ENCODE measurements at places on chromosomes 2 and 18.

DNA sequence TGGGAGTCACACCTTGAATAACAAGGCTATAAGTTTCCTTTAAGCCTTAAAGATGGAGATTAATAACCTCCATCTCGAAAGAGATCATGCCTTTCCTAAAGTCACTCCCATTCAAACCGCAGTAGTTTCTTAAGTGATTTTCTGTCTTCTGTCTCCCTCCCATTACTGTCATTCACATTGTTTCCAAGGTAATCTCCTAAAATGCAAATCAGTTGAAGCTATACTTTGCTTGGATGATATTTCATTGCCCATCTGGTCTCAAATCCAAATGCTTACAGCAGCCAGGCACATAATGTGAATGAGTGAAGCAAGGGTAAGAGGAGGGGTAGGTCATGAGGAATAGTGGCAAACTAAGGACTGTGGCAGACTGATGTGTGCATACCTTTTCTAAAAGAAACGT is 116.4 kb downstream of the CCDC141 start:
- DNase-seq, result no peak

DNA sequence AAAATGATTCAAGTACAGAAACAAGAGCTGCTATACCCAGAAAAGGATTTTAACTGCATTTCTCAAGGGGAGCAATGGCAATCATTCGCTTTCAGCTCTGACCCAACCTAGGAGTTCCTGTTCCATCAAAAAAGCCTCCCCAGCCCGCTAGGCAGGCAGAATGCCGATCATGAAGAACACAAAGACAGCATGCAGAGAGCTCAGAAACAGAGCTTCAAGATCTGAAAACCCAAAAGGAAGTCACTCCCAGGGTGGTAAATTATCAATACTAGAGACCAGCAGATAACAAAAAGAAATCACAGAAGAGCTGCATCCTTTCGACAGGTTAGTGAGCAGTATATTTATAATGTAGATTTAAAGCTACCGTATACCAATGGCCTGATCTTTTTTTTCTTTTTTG is 84.8 kb upstream of the CRIM1 start:
- no peak for DNase-seq

- DNase-seq, result no peak
Measured at GRCh38 chr2:132876745-132877391, 206.9 kb upstream of the LYPD1 start.

GRCh38 chr2:211349031-211349430 is 792.6 kb downstream of the CPS1 start:
- DNase-seq, result no peak

- DNase-seq, result no peak
Measured at GRCh38 chr2:81436256-81436655, 1131.7 kb upstream of the LRRTM1 start.

DNA sequence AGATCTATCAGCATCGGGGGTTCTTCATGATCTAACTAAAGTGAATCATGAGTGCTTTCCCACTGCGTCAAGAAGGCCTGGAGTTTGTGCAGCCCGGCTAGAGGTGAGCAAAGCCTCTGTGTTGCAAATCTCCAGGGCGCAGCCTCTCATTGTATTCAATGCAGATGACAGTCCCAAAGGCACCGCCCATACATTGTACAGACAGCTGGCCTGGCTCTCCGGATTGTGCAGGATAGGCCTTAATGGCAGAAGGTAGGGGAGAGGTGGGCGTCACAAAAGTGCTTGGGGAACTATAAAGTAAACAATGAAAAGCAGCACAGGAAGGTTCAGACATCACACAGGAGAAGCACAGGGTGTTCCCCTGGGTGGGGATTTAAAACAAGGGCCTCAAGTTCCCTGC is 907 bp upstream of the GYPC start:
- DNase-seq, result no peak

GRCh38 chr2:226131299-226131784 is 668.3 kb downstream of the IRS1 start:
- DNase-seq, result no peak

DNA sequence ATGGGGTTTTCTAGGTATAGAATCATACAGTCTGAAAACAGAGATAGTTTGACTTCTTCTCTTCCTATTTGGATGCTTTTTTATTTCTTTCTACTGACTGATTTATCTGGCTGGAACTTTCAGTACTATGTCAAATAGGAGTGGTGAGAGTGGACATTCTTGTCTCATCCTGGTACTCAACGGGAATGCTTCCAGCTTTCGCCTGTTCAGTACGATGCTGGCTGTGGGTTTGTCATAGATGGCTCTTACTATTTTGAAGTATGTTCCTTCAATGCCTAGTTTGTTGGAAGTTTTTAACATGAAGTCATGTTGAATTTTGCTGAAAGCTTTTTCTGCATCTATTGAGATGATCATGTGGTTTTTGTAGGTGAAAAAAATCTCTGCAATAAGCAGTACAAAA is 730.4 kb downstream of the PLCL1 start:
- no peak for DNase-seq

- DNase-seq, result no peak
Measured at GRCh38 chr2:122491011-122491410, 735.6 kb downstream of the TSN start.

- DNase-seq, result no peak
Measured at GRCh38 chr2:52698408-52698807, 1069.2 kb upstream of the CHAC2 start.

GRCh38 chr18:13051950-13052349 is 60.8 kb downstream of the CEP192 start:
- DNase-seq, result peak; percentile 61

GRCh38 chr2:109636317-109636716 is 22.2 kb downstream of the SOWAHC start:
- no peak for DNase-seq

GRCh38 chr18:13643261-13643751 is 83.1 kb downstream of the FAM210A start:
- no peak for DNase-seq

Data from endothelial cell of umbilical vein (primary cell).